ENCODE measurements at places on chromosomes 7 and 10. TPM values are rescaled to one million over a fixed set of nuclear protein-coding genes. Genes with fewer than 3 reads are reported as not detected.

DNA sequence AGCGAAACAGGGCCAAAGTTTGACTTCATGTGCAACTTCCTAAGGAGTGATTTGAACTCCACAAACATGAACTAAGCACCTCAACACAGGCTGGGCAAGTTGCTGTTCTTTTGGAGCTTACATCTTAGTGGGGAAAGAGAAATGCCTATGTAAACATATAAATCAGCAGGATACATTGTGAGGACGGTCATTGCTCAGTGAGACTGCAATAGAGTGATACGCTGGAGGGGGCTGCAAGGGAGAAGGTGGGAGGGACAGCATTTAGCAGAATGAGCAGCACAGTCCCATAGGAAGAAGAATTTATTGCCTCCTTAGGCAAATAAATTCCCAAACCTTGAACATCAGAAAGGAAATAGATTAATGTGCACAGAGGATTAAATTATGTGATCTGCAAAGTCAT is 90.0 kb downstream of the EGFR start:
- no peak overlapping the region for H3K27ac ChIP-seq
- H3K4me3 ChIP-seq, result no peak overlapping the region
- ATAC-seq, result no peak
- H3K36me3 ChIP-seq, result no peaks in the 10 kb centered on the region
- peaks cover 4% of the 10 kb centered on the region for H3K4me1 ChIP-seq

- H3K27ac ChIP-seq, result no peak overlapping the region
- peak overlapping the region; percentile 58 for H3K4me3 ChIP-seq
- H3K27me3 ChIP-seq, result peaks cover 10% of the 10 kb centered on the region
- no peaks in the 10 kb centered on the region for H3K36me3 ChIP-seq
These were observed 57.0 kb downstream of the UNCX start for GRCh38 chr7:1289666-1290025.

DNA sequence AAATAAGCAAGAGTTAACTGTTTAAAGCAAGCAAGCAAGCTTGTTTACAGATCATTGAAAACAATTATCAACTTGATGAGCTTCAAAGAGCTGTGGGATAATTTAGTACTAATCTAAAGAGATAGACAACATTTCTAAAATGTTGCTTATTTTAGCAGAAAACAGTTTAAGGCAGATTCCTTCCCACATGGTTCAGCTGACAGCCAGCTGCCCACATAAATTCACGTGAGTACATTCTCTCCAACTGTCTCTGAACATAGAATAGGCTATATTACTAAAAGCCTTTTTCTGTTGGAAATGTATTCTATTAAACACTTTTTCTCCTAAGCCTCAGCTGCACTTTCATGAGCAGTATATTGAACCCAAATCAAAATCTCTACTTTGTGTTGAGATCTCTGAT is 174.1 kb downstream of the LRRN3 start:
- no peak overlapping the region for H3K27ac ChIP-seq
- no peak for ATAC-seq
- peaks cover 4% of the 10 kb centered on the region for H3K4me1 ChIP-seq
- no peaks in the 10 kb centered on the region for H3K36me3 ChIP-seq
- H3K4me3 ChIP-seq, result no peak overlapping the region

GRCh38 chr10:79982362-79982800 is 33.5 kb upstream of the SFTPD start:
- no peak overlapping the region for H3K27ac ChIP-seq
- H3K4me3 ChIP-seq, result no peak overlapping the region
- H3K36me3 ChIP-seq, result no peaks in the 10 kb centered on the region
- peaks cover 6% of the 10 kb centered on the region for H3K4me1 ChIP-seq
- peaks cover 53% of the 10 kb centered on the region for H3K27me3 ChIP-seq

DNA sequence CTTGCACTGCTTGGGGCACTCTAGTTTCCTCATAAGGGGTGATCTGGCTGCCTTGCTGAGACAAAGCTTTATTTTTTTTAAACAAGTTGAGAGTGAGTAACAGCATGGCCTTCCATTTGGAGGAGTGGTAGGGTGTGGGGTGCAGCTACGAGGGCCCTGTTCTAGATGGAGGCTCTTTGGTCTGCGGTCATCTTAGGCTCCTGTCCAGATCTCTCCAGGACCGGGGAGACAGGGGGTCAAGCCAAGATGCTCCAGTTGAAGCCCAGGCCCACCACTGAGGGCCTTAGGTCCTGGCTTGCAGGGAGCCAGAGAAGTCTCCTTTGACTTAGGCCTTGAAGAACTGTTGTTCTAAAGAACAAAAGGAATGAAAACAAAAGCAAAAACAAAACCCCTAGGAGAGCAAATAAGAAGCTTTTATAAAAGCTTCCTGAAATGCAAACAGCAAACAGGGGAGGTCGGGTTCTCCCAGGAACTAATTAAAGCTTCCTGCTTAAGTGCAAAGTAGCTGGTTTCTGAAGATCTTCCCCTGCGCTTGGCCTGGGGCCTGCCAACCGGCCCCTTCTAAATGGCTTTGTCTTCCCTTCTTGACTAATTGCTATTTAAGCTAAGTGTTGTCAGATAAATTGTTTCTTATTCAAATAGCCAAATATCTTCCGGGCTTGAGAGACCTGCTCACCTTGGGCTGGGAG is 259.2 kb downstream of the GLRX3 start:
- H3K4me1 ChIP-seq, result no peaks in the 10 kb centered on the region
- no peak overlapping the region for H3K4me3 ChIP-seq
- ATAC-seq, result no peak
- H3K27me3 ChIP-seq, result peaks cover 12% of the 10 kb centered on the region

DNA sequence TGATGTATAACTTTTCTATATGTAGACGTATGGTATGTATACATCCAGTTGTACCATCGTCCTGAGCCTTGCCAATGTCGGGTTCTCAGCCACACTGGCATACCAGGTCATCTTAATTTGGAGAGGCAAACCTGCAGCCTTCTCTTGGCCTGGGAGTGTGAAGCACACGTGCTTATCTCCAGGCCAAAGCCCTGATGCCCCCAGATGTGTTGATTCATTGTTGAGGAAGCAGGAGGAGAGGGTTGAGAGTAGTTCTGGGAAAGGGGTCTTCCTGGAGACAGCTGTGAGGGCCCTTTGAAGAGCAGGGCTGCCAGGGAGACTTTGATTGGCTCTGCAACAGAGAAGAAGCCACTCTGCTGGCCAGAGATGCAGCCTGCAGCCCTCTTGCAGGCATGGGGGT is 155.6 kb downstream of the ARHGAP21 start:
- ATAC-seq, result no peak
- no peak overlapping the region for H3K4me3 ChIP-seq
- peaks cover 32% of the 10 kb centered on the region for H3K27me3 ChIP-seq
- H3K27ac ChIP-seq, result no peak overlapping the region
- H3K4me1 ChIP-seq, result peaks cover 4% of the 10 kb centered on the region
- no peaks in the 10 kb centered on the region for H3K36me3 ChIP-seq

DNA sequence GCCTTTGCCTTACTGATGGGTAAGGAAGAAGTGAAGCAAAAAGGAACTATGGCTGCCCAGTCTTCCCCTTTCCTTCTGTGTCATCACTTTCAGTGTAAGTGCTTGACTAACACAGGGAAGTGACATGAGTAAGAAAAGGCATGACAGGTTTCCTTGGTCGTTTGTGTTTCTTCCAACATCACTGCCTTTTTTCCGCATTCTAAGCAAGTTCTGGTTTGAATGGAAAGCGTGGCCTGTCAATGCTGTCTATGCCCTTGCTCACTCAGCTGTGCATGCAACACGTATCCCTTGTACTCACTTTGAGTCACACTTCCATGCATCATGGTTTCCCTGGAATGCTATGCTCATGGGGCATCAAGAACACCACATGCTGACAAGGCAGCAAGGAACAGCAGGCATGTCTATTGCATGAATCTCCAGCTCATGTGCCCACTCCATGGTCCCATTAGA is 111.8 kb downstream of the OAT start:
- H3K27me3 ChIP-seq, result no peaks in the 10 kb centered on the region
- H3K36me3 ChIP-seq, result no peaks in the 10 kb centered on the region
- ATAC-seq, result peak; percentile 34
- H3K27ac ChIP-seq, result no peak overlapping the region
- no peak overlapping the region for H3K4me3 ChIP-seq

GRCh38 chr7:103113164-103113563 is 35.7 kb downstream of the NAPEPLD start:
- no peaks in the 10 kb centered on the region for H3K27me3 ChIP-seq
- no peak overlapping the region for H3K27ac ChIP-seq
- ATAC-seq, result no peak
- H3K4me3 ChIP-seq, result no peak overlapping the region
- H3K36me3 ChIP-seq, result peaks cover 74% of the 10 kb centered on the region

GRCh38 chr7:41451826-41452225 is 251.1 kb downstream of the INHBA start:
- H3K4me1 ChIP-seq, result no peaks in the 10 kb centered on the region
- H3K27ac ChIP-seq, result no peak overlapping the region
- H3K4me3 ChIP-seq, result no peak overlapping the region
- no peak for ATAC-seq
- H3K27me3 ChIP-seq, result no peaks in the 10 kb centered on the region

GRCh38 chr10:96389785-96390184 is 31.0 kb upstream of the OPALIN start:
- H3K4me1 ChIP-seq, result no peaks in the 10 kb centered on the region
- no peak overlapping the region for H3K4me3 ChIP-seq
- peaks cover 10% of the 10 kb centered on the region for H3K27me3 ChIP-seq
- H3K27ac ChIP-seq, result no peak overlapping the region
- H3K36me3 ChIP-seq, result no peaks in the 10 kb centered on the region
- ATAC-seq, result no peak

DNA sequence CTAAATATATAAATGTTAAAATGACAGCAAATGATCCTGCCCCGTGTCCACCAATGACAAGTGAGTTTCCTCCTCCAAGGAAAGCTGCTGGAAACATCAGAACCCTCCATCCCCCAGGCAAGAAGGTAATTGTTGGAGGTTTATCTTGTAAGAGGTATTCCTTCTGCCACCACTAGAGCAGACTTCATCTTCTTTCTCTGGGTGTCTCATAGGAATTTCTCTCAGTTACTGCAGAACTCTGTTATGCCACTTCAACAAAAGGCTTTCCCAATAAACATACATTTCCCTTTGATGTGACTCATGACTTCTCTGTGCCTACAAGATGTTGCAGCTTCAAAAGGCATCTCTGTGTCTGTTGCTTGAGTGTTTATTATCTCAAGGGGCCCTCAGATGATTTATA is 279.1 kb downstream of the BMPER start:
- no peak overlapping the region for H3K27ac ChIP-seq
- H3K4me1 ChIP-seq, result no peaks in the 10 kb centered on the region
- no peaks in the 10 kb centered on the region for H3K27me3 ChIP-seq
- H3K36me3 ChIP-seq, result no peaks in the 10 kb centered on the region
- ATAC-seq, result no peak

DNA sequence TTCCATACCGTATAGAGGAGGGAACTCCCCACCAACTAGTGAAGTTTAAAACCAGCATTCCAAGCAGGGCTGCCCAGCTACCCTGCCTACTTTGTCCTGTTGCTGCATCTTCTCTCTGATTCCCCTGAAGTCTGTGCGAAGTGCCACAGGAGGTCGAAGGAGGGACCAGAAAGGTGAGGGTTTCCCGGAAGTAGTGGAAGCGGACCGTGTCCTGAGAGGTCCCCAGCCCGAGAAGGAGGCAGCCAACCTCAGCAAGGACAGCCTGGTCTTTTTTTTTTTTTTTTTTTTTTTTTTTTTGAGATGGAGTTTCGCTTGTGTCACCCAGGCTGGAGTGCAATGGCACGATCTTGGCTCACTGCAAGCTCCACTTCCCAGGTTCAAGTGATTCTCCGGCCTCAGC is 671.9 kb upstream of the GALNT17 start:
- no peak overlapping the region for H3K4me3 ChIP-seq
- no peaks in the 10 kb centered on the region for H3K27me3 ChIP-seq
- H3K36me3 ChIP-seq, result no peaks in the 10 kb centered on the region
- no peaks in the 10 kb centered on the region for H3K4me1 ChIP-seq
- ATAC-seq, result no peak

GRCh38 chr10:98384531-98385133 is 30.4 kb downstream of the PYROXD2 start:
- H3K36me3 ChIP-seq, result no peaks in the 10 kb centered on the region
- no peak overlapping the region for H3K27ac ChIP-seq
- ATAC-seq, result no peak

- H3K36me3 ChIP-seq, result no peaks in the 10 kb centered on the region
- no peaks in the 10 kb centered on the region for H3K4me1 ChIP-seq
- no peak overlapping the region for H3K4me3 ChIP-seq
- ATAC-seq, result no peak
- H3K27me3 ChIP-seq, result no peaks in the 10 kb centered on the region
- no peak overlapping the region for H3K27ac ChIP-seq
These were observed 1351.3 kb upstream of the SORCS1 start for GRCh38 chr10:108515821-108516220.

GRCh38 chr10:69363666-69364065 is 53.1 kb downstream of the TACR2 start:
- H3K27ac ChIP-seq, result peak overlapping the region; percentile 12
- no peak for ATAC-seq
- H3K4me1 ChIP-seq, result peaks cover 35% of the 10 kb centered on the region
- H3K36me3 ChIP-seq, result peaks cover 97% of the 10 kb centered on the region
- no peak overlapping the region for H3K4me3 ChIP-seq

DNA sequence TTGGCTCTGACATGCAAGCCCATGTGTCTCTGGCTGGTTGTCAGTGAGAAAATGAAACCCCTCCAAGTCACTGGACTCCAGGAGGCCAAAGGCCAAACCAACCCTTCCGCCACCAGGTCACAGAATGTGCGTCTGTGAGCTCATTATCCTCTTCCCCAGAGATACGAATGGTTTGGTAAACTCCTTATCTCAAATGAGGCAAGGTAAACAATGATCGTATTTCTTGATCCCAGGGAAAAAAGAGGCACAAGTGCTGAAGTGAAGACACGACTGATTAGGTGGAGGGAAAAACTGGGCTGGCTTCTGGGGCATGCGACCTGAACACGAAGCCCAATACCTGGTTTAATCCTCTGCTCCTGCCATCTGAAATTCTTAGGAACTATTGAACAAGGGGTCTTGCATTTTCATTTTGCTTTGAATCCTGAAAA is 70.6 kb upstream of the ARID5B start:
- peaks cover 6% of the 10 kb centered on the region for H3K4me1 ChIP-seq
- H3K36me3 ChIP-seq, result no peaks in the 10 kb centered on the region
- no peak overlapping the region for H3K4me3 ChIP-seq
- no peak for ATAC-seq
- no peaks in the 10 kb centered on the region for H3K27me3 ChIP-seq
- no peak overlapping the region for H3K27ac ChIP-seq

- no peaks in the 10 kb centered on the region for H3K36me3 ChIP-seq
- no peak overlapping the region for H3K27ac ChIP-seq
- no peaks in the 10 kb centered on the region for H3K4me1 ChIP-seq
- ATAC-seq, result no peak
- no peak overlapping the region for H3K4me3 ChIP-seq
- H3K27me3 ChIP-seq, result peaks cover 38% of the 10 kb centered on the region
These were observed 388.2 kb upstream of the PODXL start for GRCh38 chr7:131944556-131945069.

GRCh38 chr10:96271016-96271815 is at the start of gene BLNK:
BLNK (minus strand) TSS chr10:96271569; CDS start chr10:96271398, 171 bp downstream.
- no peak within 1 kb of the TSS for H3K27ac ChIP-seq
- no peak within 1 kb of the TSS for H3K4me3 ChIP-seq
- ATAC-seq, result no peak
- H3K27me3 ChIP-seq, result peaks cover 23% of the 10 kb centered on the region
- no peaks in the 10 kb centered on the region for H3K36me3 ChIP-seq

Gene RHBDD2
- total RNA-seq, result 16.5 TPM

Gene MCM10
- 36.4 TPM for total RNA-seq

Gene LRIT1
- total RNA-seq, result not detected

Gene NXPH1
- not detected for total RNA-seq

Gene ZNF394
- total RNA-seq, result 28.9 TPM

All from activated T-helper 17 cell treated with anti-CD3 and anti-CD28 coated beads, Interleukin-2, amount 50 U/mL, for 72 hours (primary cell).